Small intestine (tissue), 16 donors: ENCODE measurements at places on chromosomes 16 and 17. TPM values are rescaled to one million over a fixed set of nuclear protein-coding genes. Genes with fewer than 3 reads are reported as not detected.

The DNAAF8 gene
- polyA plus RNA-seq: not detected

GRCh38 chr17:80569924-80570323 is 25.3 kb downstream of the RPTOR start:
- no peak for DNase-seq

DNA sequence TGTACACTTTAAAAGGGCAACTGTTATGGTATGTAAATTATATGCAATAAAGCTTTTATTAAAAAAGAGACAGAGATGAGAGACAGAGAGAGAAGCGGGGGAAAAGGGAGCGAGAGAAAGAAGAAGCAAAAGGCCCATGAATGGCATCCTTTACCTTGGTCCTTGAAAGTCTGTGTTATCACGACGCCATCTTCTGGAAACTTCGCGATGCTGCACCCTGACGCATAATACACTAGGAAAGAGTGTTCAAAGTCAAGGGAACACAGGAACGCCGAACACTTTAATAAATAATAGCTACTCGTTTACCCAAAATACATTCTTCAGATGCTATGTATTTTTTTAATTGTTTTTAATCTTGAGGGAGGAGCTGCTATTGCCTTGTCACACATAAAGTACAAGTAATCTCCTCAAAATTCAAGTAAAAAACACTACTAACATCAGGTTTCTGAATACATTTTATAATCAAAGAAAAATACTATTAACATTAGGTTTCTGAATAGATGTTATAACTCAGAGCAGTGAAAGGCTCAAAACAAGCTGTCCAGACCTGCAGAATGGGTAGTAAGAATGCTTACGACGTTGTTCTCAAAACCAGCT is 23.0 kb upstream of the SLC38A8 start:
- peak; percentile 65 for DNase-seq

DNA sequence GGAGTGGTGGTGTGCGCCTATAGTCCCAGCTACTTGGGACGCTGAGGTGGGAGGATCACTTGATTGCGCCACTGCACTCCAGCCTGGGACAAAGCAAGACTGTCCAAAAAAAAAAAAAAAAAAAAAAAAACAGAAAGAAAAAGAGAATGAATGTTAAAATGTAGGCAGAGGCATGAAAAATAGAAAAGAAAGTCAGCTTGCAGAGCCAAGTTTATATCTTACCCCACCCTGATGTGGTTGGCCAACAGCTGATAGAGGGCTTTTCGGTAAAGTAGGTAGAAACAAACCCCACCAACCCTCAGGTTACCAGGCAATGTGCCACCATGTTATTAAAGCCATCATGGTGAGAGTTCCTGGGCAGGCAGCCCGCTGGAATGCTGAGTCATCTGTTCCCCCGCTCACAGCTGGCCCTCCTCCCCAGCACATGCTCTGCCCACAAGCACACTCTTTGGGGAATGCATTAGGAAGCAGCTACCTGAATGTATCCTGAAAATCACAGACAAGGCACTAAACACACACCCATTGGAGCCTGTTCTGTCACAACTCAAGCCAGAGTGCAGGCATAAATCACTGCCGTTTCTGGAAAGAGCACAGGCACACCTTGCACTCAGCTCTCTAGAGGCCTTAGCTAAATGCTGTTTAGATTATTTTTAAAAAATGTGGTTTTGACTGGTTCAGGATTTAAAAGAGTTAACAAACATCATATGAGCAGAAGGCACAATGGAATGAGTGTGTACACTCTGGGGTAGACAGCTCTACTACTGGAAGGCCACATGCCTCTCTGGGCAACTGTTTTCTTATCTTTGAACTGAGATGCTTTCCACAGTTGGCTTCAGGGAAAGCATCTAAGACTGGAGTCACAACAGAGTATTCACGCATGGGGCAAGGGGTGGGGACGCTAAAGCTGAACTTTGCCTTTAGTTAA is 128.5 kb downstream of the PARN start:
- peak; percentile 53 for DNase-seq

DNA sequence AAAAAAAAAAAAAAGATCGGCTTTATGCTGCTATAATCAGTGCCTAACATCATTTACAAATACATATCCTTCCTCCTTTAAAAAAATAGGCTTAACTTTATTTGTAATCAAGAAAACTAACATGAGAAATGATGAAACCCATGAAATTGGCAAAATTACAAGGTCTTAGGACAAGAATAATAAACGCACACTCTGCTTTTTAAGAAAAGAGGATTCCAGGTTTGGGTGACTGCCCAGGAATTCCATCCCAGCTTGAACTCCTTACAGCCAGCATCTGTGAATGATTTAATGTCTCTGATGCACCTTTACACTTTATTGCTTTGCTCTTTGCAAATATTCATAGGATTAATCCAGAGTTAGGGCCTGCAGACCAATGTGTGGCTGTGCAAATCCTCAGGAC is 196.0 kb downstream of the CBLN1 start:
- no peak for DNase-seq

DNA sequence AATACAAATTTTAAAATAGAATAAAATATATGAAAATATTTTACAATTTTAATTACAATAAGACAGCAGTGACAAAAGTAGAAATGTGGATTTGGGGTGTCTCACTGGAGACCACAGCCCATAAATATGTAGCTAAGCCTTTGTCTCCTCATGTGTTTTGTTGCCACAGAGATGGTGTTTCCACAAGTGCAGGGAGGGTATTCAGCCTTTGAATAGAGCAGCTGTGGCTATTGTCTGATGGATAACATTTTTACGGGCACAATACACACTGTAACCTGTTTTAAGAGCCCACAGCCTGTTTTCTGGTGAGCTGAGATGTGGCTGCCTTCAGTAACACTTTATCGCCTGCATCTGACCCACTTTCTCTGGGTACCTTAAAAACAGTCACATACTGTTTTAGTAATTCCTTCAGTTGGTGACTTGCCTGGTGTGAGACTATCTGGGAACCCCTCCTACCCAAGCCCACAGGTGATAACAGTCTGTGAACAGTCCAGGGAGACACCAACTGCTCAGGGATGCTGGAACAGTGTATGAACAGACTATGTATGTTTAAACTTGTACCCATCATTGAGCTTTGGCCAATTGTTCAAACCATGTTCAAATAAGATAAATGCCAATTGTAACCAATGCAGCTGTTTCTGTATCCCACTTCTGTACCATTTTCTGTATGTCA is 7.8 kb upstream of the AHSP start:
- no peak for DNase-seq

GRCh38 chr17:40178021-40178601 is 841 bp downstream of the RAPGEFL1 start:
- DNase-seq: peak; percentile 51

- DNase-seq: no peak
These were observed 166.2 kb upstream of the KCNJ16 start for GRCh38 chr17:69908626-69909368.

The DNASE1L2 gene
- 1.9 TPM for polyA plus RNA-seq

The LHX1 gene
- polyA plus RNA-seq: not detected

The FBXW10 gene
- 0.22 TPM for polyA plus RNA-seq

- peak; percentile 51 for DNase-seq
These were observed 73.4 kb upstream of the GSG1L start for GRCh38 chr16:28136751-28137434.

GRCh38 chr16:74076568-74076967 is 220.0 kb upstream of the PSMD7 start:
- no peak for DNase-seq

- DNase-seq: no peak
These were observed at the start of gene TSPOAP1 for GRCh38 chr17:58328195-58329034. TSPOAP1 (minus strand) TSS chr17:58328795; CDS start chr17:58327920, 875 bp downstream.

- DNase-seq: no peak
These were observed 5.7 kb downstream of the ATP2C2 start for GRCh38 chr16:84373907-84374489.

The HID1 gene
- 37.1 TPM for polyA plus RNA-seq

DNA sequence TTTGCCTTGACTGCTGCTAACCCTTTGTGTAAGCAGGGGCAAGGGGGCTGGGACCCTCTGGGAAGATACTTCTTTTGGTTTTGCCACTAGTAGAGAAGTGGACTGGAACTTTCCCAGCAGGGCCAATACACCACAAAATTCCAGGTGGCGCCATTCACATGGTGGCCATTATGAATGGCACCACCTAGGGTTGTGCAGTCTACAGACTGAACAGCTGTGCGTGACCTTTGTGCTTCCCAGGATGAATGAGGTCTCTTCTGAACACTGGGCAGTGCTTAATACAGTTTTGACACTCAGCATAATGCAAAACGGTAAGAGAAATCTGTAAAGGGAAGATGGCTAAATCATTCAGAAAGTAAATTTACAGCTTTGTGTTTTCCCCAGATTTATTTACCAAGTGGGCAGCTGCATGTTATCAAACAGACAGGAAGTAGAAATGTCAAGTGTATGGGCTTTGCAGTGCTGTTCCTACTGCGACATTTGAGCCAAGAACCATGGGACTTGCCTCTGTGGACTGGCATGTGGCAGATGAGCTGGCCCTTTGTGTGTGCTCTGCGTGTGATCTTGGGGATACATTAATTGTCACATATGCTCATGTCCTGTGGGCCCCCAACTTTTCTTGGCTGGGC is 9.2 kb downstream of the SYT17 start:
- no peak for DNase-seq

The CD7 gene
- polyA plus RNA-seq: 10.8 TPM

GRCh38 chr17:61967729-61968128 is 39.9 kb upstream of the INTS2 start:
- no peak for DNase-seq

The DLX4 gene
- 1.3 TPM for polyA plus RNA-seq

- no peak for DNase-seq
These were observed 48.0 kb downstream of the PIPOX start for GRCh38 chr17:29090750-29091605.

The CPNE7 gene
- 0.22 TPM for polyA plus RNA-seq

The POLDIP2 gene
- polyA plus RNA-seq: 64.6 TPM
